ENCODE measurements at places on chromosomes 4 and X. TPM values are rescaled to one million over a fixed set of nuclear protein-coding genes. Genes with fewer than 3 reads are reported as not detected.

The MAGEA2 gene
- total RNA-seq = not detected

DNA sequence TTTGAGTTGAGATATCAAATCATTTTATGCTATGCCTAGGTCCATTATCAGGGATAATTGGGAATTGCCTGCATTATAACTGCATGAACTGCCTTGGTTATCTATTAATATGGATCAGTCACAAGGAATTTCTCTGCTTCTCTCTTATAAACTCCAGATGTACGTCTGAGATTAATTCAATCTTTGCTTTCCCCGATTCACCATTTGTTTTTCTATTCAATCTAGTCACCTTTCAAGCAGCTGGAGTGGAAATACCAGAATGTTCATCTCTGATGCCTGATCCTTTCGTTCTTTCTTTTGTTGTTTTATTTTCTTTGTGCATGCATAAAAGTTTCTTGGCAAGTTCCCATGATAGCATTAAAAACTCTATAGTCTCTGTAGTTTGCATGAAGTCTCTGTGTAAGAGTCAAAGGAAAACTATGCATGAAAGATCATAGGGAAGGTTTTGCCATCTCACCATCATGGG, 22.6 kb downstream of the SYNPO2 start:
- no peak for DNase-seq

The AWAT1 gene
- not detected for total RNA-seq

DNA sequence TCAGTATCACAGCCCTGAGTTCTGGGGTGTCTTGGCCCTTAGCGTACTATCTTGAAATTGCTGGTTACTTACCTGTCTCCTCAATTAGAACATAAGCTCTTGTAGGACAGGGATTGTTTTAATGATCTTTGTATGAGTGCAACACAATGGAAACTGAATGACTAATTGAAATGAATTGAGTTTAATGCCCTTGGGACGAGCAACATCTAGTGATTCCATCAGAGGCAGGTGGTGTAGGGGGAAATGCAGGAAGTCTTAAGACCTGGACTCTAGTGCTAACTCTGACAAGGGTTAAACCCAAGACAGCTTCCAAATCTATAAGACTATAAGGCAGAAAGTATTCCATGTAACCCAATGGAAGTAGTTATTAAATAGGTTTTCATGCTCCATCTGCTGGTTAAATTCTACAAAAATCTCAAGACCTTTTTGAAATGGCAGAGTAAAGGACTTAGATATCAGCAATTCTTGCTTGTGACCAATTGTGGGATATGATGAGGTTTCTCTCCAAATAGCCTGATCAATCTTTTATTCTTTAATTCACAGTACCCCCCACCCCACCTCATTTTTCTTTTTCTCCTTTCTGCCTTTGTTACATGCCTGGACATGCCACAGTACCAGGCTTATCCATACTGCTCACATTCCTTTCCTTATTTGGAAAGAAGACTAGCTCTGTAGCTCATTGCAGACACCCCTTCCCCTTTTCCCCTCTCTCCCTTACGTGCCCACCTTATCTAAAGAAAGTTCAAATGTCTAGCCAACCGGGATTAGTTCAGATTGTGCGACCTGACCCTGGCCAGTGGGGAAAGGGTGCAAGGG, 340.8 kb downstream of the PAPSS1 start:
- DNase-seq = no peak

- no peak for DNase-seq
Measured at GRCh38 chrX:2584251-2585157, 83.7 kb upstream of the DHRSX start.
